NCI-H1417 treated with DMSO at 0.1 percent for 48 hours (cell line): ENCODE measurements at places on chromosomes 11 and 22.

DNA sequence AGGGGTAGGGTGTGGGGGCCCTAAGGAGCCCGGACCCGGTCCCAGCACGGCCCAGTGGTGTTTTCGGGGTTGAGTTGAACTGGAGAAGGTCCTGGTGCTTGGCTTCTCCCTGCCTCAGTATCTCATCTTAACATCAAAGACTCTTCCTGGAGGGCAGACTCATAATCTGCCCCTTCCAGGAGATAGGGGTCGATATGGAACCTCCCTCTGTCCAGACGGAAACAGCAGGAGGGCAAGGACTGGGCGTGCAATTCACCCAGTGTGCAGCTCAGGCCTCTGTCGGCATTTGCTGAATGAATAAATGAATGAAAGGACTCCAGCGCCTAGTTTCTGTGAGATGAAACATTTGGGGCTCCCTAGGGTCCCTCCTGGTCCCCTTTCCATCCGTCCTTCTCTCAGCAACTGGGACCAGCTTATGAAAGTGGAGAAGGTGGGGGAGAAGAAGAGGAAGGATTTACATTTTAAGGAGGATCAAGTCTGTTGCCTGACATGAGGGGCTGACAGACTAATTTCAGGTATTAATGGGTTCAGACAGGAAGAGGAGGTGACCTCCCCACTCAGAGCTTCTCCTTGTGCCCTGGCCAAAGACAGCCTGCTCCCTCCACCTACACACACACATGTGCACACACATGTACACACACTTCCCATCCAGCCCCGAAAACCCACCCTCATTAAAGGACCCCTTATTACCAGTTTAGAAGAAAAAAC lies 1.1 kb upstream of the SHISA8 start:
- DNase-seq: no peak

- DNase-seq: no peak
Measured at GRCh38 chr22:46171940-46172339, 21.6 kb downstream of the PPARA start.

DNA sequence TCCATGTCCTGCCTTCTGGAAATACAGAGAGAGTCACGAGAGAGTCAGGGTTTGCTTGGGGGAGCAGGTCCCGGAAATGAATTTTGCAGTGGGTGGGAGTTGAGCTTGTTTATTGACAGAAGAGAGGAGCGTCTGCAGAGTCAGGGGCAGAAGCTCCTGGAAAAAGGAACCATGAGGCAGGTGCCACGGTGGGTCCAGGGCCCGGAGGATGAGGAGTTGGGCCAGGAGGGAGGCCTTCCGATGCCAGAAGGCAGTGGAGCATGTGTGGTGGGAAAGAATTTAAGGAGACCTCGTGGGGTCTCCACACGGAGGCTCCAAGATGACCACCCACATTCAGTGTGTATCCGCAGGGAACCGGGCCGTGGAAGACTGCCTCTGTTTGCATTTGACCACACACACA lies 461.2 kb downstream of the BRD1 start:
- DNase-seq: no peak

DNA sequence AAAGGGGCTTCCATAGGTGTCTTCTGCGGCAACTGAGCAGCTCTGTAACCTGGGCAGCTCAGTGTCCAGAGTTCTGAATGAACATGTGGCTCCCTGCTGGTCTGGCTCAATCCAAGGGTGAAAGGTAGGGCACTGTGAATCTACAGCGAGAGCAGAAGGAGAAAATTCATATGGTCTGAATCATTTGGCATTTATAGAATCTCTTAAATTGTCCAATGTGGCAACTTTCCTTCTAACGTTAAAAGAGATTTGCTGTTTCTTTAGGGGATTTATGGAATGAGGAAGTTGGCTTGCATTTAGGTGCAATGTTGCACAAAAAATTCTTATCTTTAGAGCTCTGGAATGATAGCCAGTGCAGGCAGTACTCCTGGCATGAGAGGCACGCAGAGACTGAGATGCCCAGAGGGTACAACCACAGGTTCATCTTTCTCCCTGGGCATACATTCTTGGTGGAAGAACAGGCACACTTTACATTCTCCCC lies 17.0 kb downstream of the ATXN10 start:
- DNase-seq: no peak

DNA sequence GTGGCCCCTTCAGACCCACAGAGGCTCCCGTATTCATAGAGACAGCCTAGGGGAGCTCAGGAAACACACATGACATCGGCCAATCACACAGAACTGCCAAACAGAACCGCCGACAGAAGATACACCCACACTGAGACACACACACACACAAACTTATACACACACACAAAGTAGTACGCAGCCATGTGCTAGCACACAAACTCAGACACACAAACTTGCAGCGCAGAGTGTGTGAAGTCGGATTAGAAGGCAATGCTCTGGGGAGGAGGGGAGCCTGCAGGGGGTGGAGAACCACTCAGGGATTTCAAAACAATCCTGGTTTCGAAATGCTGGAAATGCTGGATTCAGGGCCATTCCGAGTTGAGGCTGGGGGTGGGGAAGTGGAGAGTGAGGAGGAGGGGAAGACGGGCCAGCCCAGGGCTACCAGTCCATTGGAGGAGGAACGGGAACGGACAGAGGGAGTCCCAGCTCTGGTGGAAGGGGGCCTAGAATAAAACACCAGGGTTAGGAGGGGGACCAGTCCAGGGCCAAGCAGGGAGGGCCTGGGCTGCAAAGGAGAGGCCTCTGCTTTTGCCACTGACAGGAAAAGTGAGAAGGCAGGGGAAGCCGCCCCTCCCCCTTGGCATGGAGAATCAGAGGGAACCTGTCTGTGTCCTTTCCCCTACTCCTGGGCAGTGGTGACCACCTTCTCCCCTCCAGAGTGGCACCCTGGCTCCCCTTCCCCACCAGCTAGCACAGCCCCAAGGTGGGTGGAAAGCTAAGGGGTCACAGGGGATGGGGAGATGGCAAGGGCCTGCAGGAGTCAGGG lies 4.4 kb downstream of the BCL9L start:
- no peak for DNase-seq

GRCh38 chr11:111878385-111878848 lies 548 bp downstream of the FDXACB1 start:
- peak; percentile 47 for DNase-seq

DNA sequence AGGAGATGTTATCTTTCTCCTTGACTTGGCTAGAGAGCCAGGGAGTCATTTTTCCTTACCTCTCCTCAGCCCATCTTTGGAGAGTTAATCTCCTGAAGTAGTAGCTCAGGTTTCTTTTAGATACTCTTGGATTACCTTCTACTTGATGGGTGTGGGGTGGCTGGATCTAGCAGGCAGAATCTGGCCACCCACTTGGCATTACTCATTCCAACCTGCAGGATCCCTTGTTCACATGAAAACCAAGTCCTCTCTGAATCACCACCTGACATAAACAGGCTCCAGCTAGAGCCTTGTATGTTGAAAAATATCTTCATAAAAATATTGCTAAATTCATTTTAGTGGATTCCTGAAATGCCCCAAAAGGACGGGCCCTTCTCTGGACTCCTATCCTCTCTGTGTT lies 250.6 kb upstream of the PLET1 start:
- no peak for DNase-seq
